ENCODE measurements at places on chromosomes 3 and 15.

- no peak for DNase-seq
These were observed 17.3 kb downstream of the CD200 start for GRCh38 chr3:112350018-112350810.

GRCh38 chr15:39919748-39920509 is at the start of gene GPR176:
Gene GPR176 (minus strand): TSS chr15:39920266. CDS start chr15:39920026, 240 bp downstream.
- DNase-seq: peak; percentile 56

DNA sequence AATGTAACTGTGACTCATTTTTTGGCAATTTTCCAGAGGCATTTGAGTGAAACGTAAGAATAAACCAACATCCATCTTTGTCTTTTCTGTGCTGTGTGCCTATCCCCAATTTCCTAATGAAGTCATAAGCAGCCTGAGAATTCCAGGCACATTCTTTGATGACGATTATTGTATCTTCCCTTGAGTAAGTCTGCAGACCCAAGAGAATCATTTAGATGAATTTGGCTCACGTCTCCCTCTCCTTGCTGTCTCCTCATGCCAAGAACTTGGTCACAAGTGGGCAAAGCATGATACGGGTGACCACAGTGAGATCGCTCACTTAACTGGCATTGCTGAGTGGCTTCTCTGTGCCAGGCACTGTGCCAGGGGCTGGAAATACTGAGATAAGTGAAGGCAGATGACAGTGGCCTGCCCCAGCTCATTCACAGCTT is 384.5 kb upstream of the IL12A start:
- no peak for DNase-seq

DNA sequence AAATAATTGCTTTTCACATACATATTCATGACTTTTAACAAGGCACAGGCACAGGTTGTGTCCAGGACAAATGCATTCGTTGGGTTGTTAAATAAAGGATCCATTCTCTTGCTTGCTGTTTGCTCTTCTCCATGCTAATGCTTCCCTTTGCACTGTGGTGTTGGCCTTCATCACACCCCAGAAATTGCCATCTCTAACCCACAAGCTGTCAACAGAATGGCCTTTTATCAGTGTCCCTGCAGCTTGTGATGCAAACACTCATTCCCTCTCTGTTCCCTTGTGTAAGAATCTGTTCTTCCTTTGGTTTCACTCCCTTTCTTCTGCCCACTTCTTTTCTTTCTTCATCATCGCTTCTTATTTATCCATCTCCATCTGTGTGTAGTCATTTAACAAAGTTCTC is 72.2 kb downstream of the SLC7A14 start:
- no peak for DNase-seq

DNA sequence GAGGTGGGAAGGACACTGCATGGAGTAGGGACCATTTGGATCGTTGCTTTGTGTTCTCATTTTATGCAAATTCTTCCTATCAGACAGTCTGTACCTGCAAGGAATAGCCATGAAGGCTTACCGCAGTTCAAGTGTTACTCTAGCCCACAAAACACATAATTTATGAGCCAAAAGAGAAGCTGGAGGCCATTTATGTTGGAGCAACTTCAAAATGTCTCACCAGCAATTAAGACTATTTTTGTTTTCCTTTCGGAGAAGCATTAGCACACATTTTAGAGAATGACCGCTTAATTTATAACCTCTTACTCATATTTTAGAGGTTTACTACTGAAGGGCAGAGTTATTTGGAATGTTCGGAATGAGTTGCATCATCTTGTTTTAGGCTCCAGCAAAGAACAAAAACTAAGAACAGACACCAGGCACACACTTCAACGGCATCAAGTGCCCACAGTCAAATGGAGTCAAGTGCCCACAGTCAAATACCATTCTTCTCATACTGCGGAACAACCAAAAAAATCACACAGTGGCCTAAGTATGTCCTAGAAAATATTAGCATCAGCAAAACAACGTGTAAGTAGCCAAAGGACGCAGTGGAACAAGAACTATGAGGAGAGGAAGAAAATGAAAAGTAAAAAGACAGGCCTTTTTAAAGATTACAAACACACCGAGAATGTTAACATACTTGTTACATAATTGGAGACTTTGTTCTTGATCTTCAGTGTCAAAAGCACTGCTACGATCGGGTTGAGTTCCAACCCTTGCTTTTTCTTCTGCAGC is 17.5 kb upstream of the GOLGA8J start:
- DNase-seq: no peak

DNA sequence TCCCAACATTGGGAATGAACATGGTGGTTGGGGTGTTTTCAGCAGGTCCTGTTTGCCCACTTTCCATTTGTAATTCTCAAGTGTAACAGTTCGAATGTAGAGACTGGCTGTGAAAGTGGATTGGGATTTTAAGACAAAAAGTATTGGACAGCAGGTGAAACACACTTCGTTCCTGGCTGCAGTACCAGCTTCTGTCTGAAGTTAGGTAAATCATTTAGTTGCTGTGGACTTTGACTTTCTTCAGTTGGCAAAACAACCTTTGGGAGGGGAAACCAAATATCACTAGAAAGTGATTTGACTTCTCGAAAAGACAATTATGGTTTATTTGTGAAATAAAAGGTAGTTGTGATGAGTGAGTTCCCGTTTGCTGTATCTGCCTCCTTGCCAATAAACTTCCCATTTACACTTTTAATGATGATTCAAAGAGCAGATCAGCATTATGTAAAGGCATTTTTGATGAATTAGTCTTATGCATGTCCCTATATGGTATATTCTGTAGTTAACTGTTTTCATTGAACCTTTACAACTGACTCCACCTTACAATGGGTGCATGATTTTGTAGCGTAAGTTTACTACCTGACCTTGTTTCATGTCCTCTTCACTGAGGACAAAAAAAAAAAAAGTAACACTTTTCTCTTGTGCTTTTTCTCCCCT is 34.0 kb downstream of the FNDC3B start:
- no peak for DNase-seq

DNA sequence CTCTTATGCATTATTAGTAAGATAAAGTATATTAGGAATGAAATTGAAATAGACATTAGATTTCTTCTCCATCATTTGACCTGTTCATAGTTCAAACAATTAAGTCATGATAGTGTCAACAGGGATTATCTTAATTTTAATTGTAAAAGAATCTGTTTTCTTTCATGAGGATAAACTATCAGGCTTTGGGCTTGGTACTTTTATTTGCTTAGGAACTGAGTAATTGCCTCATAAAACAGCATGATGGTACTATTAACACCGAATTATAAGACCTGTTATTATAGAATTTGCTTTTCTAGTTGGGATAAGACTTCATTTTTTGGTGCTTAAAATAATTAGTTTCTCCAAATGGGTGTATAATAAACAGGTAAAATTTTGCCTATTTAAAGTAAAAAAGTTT is 71.8 kb downstream of the FNDC3B start:
- DNase-seq: no peak

DNA sequence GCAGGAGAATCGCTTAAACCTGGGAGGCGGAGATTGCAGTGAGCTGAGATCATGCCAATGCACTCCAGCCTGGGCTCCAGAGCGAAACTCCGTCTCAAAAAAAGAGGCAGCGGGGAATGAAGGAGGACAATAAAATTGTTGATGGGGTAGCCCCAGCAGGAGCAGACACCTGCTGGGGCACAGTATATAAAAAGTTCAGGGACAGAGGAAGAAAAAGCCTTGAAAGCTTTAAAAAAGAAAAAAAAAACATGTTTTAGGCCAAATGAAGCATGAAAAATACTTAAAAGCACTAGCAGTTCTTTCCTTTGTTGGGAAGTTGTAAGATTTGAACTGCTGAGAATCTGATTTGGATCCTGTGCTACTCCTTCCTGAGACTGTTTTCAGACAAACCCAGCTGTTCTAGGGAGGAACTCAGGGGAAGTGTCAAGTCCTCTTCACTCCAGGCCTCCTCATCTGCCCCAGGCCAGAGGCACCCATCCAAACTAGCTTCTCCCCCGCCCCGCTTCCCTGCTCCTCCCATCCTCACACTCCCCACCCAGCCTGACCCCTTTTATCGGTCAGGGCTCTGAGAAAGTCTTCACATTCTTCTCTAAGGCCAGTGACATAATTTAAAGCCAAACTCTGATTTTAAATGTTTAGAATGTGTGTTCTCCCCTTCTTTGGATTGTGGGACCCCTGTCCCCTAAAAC is 4.9 kb downstream of the IL17RD start:
- no peak for DNase-seq

- peak; percentile 7 for DNase-seq
These were observed 26.2 kb downstream of the POLR2M start for GRCh38 chr15:57732526-57733331.

DNA sequence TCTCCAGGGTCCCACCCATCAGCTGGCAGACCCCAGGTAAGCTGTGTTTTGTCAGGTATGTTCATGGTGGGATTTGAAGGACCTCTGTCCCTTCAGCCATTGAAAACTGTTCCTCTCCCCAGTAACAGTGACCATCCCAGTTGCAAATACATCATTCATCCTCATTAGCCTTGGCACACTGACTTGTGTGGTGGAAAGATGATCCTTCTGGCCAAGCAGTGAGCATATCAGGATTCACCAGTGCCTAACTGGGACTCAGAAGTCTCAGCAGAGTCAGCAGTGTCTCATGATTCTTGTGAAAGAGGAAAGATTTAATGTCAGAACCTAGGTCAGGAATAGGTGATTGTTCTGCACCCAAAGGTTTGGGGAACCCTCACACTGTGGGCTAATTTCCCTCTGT is 90.2 kb downstream of the DNAJB8 start:
- no peak for DNase-seq

Data from caudate nucleus (tissue), 63 donors.